ENCODE measurements at places on chromosomes 3 and 15.

DNA sequence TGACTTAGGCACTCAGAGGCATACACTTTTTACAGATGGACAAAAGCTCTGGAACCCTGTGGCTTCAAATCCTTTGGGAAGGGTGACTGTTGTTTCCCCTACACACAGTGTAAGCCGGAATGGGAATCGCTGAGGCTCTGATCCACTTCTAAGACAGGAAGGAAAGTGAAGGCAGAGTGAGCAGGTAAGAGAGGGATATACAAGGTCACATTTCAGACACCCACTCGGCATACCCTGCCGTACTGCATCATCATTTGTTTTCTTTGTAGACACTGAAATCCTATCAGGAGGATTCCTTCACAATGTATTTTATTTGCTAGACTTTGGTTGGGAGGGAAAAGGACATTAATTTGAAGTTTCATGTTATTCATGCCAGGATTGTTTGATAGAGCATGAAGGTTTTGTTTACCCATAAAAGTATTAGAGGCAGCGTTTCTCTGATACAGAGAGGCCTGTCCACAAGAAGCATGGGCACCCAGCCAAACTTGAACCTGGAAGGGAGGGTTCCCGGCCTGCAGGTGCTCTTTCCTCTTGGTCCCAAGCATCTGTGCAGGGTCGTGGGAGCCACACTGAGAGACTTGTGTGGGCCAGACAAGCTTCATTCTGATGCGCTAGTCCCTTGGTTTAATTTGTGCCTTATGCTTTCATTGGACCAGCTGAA is 21.9 kb upstream of the POLR2M start:
- no peak for DNase-seq

GRCh38 chr3:56974247-56974930 is 86.1 kb upstream of the SPATA12 start:
- no peak for DNase-seq

GRCh38 chr3:77699125-77699691 is 659.3 kb downstream of the ROBO2 start:
- no peak for DNase-seq

GRCh38 chr15:38134252-38134651 is 118.4 kb upstream of the SPRED1 start:
- no peak for DNase-seq
